ENCODE measurements at places on chromosomes 3 and 15.

DNA sequence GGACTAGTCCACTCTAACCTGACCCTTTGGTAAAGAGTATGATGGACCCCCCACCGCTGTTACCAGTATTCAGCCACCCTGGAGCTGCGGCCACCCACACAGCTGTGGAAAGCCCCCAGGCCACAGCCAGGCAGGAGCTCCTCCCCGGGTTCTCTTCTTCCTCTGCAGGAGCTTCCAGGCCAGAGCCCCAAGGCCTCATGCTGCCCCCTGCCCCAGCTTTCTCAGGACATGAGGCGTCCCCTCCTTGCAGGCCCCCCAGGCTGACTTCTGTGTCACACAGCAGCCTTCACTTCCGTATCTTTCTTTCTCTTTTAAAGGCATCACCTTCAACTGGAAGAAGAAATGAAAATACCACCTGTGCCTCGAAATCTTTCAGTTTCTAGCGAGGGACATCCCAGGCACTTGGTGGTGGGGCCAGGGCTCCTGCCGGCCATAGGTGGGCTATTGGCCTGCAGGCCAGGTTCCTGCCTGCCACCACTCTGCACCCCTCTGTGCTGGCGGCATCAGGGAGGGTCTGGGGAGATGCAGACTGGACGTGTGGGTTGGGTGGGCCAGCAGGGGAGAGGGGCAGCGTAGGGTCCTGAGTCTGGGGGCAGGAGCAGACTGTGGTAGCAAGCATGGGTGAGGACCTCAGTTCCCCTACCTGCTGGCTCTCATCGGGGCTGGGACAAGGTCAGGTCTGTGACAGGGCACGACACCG is 19.9 kb downstream of the KLF13 start:
- no peak for DNase-seq

GRCh38 chr3:150275941-150276340 is 132.2 kb upstream of the TSC22D2 start:
- DNase-seq, result no peak

- DNase-seq, result no peak
Observed at GRCh38 chr3:9912294-9912935, 4.5 kb upstream of the IL17RC start.

- peak; percentile 57 for DNase-seq
Observed at GRCh38 chr3:128152419-128153155, 694 bp upstream of the EEFSEC start.

- no peak for DNase-seq
Observed at GRCh38 chr3:112579232-112579631, 17.4 kb downstream of the SLC35A5 start.

GRCh38 chr3:12948891-12949711 is 107.7 kb upstream of the RPL32 start:
- peak; percentile 65 for DNase-seq

All from H7 (cell line).